Activated CD4-positive, alpha-beta T cell treated with anti-CD3 and anti-CD28 coated beads for 1 hour (primary cell): ENCODE measurements at places on chromosomes 5 and 9.
A peak's percentile ranks its signal among the peaks of the same experiment; 100 is the strongest.

DNA sequence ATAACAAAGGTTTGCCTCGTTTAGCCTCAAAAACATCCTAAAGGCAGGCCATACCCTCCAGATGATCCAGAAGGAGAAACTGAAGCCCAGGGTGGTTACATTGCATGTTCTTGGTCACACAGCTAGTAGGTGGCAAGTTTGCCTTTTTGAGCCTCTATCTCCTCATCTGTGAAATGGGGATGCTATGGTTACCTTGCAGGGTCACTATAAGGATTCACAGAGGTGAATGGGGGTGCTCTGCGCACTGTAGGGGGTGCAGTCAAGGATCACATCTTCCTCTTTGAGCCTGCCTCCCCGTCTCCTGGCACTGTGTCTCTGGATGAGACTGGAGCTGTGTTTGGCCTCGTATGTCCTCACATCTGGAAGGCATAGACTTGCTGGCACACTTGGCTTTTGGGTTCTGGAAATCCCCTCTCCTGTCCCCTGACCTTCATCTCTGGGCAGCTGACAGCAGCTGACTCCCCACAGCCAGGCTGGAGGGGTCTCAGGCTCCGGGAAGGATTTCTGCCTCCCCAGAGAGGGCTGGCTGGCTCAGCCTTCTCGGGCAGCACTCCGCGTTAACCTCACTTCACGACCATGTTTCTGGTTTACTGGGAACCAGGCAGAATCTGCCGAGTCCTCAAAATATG is 167.7 kb downstream of the RGS3 start:
- DNase-seq: no peak

- DNase-seq: no peak
Measured at GRCh38 chr5:153504726-153505125, 14.3 kb downstream of the GRIA1 start.

GRCh38 chr9:114470121-114470520 is 35.2 kb downstream of the WHRN start:
- no peak for DNase-seq

DNA sequence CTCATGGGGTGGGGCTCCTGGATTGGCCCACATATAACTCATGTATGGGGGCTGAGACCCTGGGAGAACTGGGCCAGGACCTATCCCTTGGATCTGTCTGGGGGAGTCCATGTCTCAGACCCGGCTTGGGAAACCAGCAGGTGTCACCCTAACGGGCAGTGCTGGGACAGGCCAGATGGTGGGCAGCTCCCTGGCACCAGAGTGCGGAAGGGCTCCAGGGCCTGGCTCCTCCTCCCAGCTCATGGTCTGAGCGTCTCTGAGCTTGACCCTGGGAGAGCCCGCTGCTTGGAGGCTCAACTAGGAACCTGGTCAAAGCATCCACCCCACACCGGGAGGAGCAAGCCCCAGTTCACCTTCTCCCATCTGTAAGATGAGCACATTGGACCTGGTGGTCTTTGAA is 15.5 kb upstream of the NCS1 start:
- no peak for DNase-seq

- DNase-seq: no peak
Measured at GRCh38 chr5:35773967-35774366, 82.7 kb upstream of the IL7R start.

DNA sequence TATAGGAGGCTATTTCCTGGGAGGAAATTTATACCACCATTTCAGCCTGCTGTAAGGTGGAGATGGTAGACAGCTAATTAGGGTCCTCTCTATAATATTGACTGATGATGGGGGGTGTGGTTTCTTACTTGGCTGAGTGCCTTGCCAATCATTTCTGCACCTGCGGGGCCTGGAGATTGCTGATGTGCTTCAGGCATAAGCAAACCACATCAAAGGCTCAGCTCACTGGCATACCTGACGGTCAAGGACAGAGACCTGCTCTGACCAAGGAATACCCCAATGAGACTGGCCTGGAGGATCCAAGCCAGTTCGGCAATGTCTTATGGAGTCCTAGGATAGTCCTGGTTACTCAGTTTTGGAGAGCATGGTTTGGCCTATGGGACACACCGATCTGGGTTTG is 29.5 kb downstream of the ANKH start:
- no peak for DNase-seq

- no peak for DNase-seq
Measured at GRCh38 chr9:70135176-70135575, 91.5 kb downstream of the MAMDC2 start.

DNA sequence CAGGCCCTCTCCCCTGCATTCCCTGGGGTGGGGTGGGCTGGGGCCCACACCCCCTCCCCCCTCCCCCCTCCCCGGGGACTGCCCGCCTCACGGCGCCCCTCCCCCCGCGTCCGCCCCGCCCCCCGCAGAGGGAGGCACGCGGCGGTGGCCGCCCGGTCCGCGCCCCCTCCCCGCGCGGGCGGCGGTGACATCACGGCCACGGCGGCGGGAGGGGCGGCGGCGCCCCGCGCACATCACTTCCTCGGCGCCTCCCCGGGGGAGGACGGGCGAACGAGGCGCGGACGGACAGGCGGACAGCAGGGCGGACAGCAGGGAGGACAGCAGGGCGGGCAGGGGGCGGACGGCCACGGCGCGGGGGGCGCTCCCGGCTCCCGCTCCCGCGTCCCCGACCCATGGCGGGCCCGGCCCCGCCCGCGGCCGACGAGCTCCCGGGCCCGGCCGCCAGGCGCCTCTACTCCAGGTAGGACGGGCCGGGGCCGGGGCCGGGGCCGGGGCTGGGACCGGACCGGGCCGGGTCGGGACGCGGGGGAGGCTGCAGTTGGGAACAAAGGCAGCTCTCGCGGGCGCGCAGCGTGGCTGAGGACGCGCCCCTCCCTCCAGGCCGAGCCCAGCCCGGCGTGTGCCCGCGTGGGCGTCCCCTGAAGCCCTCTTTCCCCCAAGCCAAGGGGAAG is at the start of gene GPSM1:
TSS of gene GPSM1 (plus strand) at position 236 of the 671 bp plus-strand sequence. CDS start at position 393, 157 bp downstream.
- peak; percentile 20 for DNase-seq

DNA sequence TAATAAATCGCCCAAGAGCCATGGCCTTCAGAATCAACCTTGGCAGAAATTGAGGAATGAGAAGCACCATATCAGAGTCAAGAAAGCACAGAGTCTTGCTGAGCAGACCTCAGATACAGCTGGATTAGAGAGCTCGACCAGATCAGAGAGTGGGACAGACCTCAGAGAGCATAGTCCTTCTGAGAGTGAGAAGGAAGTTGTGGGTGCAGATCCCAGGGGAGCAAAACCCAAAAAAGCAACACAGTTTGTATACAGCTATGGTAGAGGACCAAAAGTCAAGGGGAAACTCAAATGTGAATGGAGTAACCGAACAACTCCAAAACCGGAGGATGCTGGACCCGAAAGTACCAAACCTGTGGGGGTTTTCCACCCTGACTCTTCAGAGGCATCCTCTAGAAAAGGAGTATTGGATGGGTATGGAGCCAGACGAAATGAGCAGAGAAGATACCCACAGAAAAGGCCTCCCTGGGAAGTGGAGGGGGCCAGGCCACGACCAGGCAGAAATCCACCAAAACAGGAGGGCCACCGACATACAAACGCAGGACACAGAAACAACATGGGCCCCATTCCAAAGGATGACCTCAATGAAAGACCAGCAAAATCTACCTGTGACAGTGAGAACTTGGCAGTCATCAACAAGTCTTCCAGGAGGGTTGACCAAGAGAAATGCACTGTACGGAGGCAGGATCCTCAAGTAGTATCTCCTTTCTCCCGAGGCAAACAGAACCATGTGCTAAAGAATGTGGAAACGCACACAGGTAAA is 4.5 kb downstream of the NFX1 start:
- DNase-seq: no peak

- DNase-seq: no peak
Measured at GRCh38 chr9:137215196-137215986, 6.6 kb downstream of the RNF208 start.

- DNase-seq: no peak
Measured at GRCh38 chr5:40404613-40405012, 275.1 kb upstream of the PTGER4 start.

- no peak for DNase-seq
Measured at GRCh38 chr9:36018891-36019720, 17.6 kb upstream of the RECK start.

- no peak for DNase-seq
Measured at GRCh38 chr5:66417781-66418180, 178.4 kb upstream of the MAST4 start.

GRCh38 chr5:93088592-93089389 is 492.2 kb downstream of the NR2F1-AS1 start:
- no peak for DNase-seq

DNA sequence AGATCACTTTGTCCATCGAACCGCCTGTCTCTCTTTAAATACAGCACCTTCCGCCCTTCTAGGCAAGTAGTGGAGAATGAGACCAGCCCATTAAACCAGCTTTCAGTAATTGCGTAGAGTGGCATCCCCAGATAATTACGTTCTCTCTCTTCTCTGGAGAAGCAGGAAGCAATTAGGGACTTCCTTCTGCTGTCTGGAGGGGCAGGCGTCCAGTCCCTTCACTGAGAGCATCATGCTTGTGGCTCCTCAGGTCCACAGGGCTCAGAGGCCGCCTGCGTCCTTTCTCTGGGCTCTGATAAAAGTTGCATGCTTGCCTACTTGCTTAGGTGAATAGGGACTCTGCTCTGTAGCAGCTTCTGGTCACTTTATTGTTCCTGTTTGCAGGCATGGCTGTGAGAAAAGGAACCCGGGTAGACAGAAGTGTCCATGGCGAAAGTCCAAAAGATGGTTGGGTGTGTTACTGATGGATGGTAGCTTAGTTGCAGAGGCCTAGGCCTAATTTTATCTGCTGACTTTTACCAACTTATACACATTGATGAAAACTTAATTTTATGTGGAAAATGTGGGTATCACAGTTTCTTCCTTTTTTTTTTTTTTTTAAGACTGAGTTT is 299.1 kb upstream of the PANK3 start:
- no peak for DNase-seq

GRCh38 chr9:36118706-36119105 is 17.8 kb upstream of the GLIPR2 start:
- DNase-seq: no peak

GRCh38 chr5:132376694-132377641 is 7.5 kb downstream of the SLC22A5 start:
- DNase-seq: no peak

DNA sequence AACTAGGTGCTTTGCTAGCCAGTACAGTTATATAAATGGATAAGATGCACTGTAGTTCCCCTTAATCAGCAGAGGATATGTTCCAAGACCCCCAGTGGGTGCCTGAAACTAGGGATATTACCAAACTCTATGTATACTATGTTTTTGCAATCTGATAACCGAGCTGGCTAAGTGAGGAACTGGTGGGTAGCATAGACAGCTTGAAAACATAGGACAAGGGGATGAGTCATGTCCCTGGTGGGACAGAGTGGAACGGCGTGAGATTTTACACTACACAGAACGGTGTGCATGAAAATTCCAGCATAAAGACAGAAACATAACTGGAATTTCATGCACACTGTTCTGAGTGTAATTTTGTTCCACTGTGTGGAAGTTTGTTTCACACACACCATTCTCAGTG is 86.9 kb downstream of the BASP1 start:
- DNase-seq: no peak

GRCh38 chr9:130236436-130236985 is 29.0 kb upstream of the HMCN2 start:
- no peak for DNase-seq

DNA sequence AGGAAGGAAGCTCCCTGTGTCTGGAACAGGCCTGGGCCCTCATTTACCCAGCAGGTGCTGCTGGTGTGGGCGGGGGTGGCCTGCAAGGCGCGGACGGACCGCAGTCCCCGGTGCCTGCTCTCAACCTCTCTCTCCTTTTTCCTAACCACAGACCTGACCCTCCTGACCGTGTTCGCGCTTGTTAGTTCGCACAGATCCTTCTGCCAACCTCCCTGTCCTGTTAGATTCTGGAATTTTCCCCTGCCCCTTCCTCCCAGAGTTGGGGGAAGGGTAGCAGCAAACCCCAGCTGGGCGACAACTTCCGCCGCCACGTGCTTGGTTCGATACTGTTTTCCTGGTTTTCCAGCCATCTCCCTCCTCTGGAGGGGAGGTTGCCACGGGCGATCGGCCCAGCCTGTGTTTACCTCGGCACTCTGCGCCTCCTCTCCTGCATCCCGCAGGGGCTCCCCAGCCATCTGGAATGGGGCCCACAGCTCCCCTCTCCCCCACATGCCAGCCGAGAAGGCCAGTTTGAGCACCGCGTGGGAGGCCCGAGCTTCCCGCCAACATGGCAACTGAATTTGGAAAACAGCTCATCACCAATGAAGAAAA is 70.8 kb upstream of the UNC5A start:
- no peak for DNase-seq

GRCh38 chr9:128936171-128936865 is 11.1 kb downstream of the DOLK start:
- no peak for DNase-seq

DNA sequence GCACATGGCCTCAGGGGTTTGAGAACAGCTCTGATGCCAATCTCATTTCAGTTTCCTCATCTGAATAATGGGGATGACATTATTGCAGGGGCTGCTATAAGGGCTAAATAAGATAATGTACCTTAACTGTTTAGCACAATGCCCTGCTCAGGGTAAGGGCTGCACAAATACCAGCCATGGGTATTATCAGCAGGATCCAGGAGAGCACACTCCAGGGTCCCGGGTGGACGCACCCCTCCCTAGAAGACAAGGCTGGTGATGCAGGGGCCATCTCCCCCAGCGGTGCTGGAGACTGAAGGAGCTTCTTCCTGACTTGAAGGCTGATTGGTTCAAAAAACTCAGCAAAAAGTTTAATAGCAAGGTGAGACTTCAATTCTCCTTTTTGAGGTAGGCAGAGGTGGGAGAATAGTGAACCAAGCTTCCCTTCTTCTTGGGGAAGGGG is 2.7 kb upstream of the CXXC5 start:
- DNase-seq: no peak

DNA sequence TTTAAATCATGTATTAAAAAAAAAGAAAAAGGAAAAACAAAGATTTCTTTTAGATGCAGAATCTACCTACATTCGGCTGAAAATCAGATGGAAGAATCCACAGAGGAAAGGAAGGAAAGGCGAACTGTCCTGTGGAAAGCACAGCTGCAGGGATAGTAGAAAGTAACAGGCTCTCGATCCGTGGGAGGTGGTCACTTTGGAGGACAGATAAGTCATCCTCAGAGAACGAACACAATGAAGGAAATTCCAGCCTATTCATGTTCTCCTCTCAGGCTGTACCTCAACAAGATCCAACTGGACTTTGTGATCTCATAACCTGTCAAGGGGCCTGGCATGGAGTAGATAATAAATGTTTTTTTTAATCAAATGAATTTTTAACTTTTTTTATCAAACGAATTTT is 72.8 kb downstream of the NR6A1 start:
- DNase-seq: no peak

GRCh38 chr9:133063500-133064231 is 1.9 kb downstream of the CEL start:
- DNase-seq: no peak

GRCh38 chr9:104912606-104913005 is 15.3 kb downstream of the ABCA1 start:
- DNase-seq: no peak
